Ascending aorta (tissue), 2 donors: ENCODE measurements at places on chromosomes 3 and 15.
A peak's percentile ranks its signal among the peaks of the same experiment; 100 is the strongest.

GRCh38 chr3:75001330-75001729 is 386.9 kb upstream of the CNTN3 start:
- H3K27me3 ChIP-seq, result no peaks in the 10 kb centered on the region
- H3K4me1 ChIP-seq, result no peaks in the 10 kb centered on the region
- H3K36me3 ChIP-seq, result no peaks in the 10 kb centered on the region
- no peak overlapping the region for H3K4me3 ChIP-seq
- H3K27ac ChIP-seq, result no peak overlapping the region

DNA sequence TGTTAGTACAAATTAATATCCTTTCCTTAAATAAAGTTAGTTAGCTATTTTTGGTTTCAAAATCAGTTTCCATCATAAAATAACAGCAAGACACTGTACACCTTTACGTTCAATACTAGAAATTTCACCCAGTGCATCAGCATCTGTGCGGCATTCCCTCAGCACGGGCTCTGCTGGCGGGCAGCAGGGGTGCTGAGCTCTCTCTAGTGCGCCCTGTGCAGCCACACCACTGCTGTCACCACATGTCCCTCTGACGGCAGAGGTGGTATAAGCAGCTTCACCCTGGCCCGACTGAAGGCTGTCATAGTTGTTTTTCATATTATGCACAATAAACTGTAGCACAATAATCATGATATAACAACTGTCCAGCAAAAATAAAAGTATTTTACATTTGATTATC is 35.4 kb downstream of the FAN1 start:
- DNase-seq, result no peak
- H3K4me1 ChIP-seq, result no peaks in the 10 kb centered on the region
- no peak overlapping the region for H3K27ac ChIP-seq
- H3K27me3 ChIP-seq, result no peaks in the 10 kb centered on the region
- no peak overlapping the region for H3K4me3 ChIP-seq

GRCh38 chr15:31148297-31149087 is 47.0 kb upstream of the TRPM1 start:
- no peak overlapping the region for H3K4me3 ChIP-seq
- H3K4me1 ChIP-seq, result no peaks in the 10 kb centered on the region
- no peaks in the 10 kb centered on the region for H3K27me3 ChIP-seq
- H3K27ac ChIP-seq, result no peak overlapping the region

DNA sequence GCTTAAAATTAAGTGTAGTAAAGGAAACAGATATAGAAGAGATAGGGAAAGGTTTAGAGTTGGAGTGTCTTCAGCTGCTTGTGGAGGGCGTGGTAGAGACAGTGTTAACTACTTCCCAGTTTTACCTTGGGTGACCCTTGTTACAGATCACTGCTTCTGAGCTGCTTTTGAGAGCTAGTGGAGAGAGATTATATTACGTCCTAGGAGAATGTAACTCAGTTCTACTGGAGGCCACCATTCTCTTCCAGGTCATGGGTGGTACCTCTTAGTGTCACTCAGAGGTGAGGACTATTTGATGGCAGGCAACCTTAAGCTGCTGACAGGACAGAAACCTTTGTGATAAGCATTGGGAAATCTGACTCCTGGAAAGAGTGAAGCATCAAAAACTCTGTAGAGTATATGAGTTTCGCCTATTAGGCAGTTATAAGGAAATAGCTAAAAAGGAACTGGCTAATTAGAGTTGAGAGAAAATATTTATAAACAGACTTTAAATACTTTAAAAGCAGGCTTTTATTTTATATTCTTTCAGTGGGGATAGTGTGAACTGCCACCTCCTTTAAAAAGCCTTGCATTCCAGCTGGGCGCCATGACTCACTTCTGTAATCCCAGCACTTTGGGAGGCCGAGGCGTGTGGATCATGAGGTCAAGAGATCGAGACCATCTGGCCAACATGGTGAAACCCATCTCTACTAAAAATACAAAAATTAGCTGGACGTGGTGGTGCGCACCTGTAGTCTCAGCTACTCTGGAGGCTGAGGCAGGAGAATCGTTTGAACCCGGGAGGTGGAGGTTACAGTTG is 106.5 kb downstream of the ZNF609 start:
- H3K4me3 ChIP-seq, result no peak overlapping the region
- no peaks in the 10 kb centered on the region for H3K36me3 ChIP-seq
- no peaks in the 10 kb centered on the region for H3K4me1 ChIP-seq

- no peak overlapping the region for H3K4me3 ChIP-seq
- no peaks in the 10 kb centered on the region for H3K4me1 ChIP-seq
- DNase-seq, result no peak
- H3K36me3 ChIP-seq, result no peaks in the 10 kb centered on the region
Observed at GRCh38 chr3:76651784-76652183, 388.1 kb upstream of the ROBO2 start.

DNA sequence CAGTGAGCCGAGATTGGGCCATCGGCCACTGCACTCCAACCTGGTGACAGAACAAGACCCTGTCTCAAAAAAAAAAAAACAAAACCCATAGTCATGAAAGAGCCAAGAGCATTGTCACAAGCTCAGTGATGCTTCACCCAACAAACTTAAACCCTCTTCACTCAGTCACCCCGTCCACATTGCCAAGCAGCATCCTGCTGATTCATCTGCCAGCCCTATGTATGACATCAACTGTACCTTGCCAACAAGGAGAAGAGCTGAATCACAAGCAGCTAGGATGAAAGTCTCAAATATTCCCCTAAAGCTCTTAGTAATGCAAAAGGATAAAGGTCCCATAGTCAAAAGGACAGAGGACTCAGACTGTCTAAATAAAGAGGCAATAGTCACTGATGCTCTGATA is 90.0 kb downstream of the ANO10 start:
- no peaks in the 10 kb centered on the region for H3K4me1 ChIP-seq
- H3K27me3 ChIP-seq, result no peaks in the 10 kb centered on the region
- no peaks in the 10 kb centered on the region for H3K36me3 ChIP-seq
- no peak for DNase-seq
- no peak overlapping the region for H3K27ac ChIP-seq

DNA sequence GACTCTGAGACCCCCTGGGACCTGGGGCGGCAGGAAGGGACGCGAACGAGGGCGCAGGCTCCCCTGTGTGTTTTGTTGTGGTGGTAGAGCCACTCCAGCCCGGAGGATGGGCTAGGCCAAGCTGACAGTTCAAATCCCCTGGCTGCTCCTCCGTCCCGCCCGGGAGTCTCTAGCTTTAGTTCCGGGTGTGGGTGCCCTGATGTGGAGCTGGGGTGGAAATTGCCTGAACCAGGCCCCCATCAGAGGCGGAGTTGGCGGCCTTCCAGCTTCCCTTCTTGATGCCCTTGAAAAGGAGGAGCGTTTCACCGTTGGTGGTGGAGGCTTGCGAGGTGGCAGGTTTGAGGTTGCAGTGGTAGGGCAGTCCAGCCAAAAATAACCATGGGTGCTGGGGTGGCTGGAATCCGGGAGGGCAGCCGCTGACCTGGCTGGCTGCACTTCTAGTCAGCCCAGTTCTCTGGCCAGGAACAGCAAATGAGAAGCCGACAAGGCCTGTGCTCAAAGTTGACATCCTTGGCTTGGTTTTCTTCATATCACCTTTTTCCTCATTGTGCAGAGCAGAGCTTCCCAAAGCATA is 817 bp downstream of the CLK3 start:
- peak overlapping the region; percentile 99 for H3K27ac ChIP-seq
- H3K4me1 ChIP-seq, result peaks cover 23% of the 10 kb centered on the region
- peak; percentile 55 for DNase-seq
- no peaks in the 10 kb centered on the region for H3K27me3 ChIP-seq
- peak overlapping the region; percentile 86 for H3K4me3 ChIP-seq
- H3K36me3 ChIP-seq, result peaks cover 23% of the 10 kb centered on the region

GRCh38 chr3:13839253-13839652 is 40.6 kb downstream of the WNT7A start:
- H3K27me3 ChIP-seq, result no peaks in the 10 kb centered on the region
- no peaks in the 10 kb centered on the region for H3K36me3 ChIP-seq
- H3K4me3 ChIP-seq, result no peak overlapping the region

DNA sequence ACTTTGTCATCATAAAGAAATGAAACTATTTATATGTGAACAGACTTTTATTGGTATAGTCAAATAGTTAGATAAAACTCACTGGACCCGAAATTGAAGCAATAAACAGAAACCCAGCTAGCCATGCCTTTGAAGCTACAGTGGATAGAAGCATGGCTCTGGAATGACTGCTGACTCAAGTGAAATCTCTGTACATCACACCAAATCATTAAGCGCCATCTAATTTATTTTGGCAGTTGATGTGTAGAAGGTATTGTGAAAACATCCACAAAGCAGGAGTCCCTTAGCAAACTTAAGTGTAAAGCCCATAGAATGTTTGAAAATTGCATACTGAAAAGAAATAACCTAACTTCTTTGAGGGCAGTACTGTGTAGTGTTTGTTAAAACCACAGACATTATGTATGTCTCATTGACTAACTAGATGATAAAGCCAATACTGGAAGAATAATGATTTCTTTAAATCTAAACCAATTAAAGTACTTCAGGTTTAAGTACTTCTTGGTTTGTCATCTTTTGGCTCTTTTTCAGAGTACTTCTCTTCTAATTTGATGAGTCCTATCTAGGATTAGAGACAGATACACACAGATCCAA is 42.8 kb upstream of the FBXL22 start:
- H3K4me3 ChIP-seq, result no peak overlapping the region
- DNase-seq, result no peak
- peaks cover 16% of the 10 kb centered on the region for H3K36me3 ChIP-seq
- H3K27me3 ChIP-seq, result no peaks in the 10 kb centered on the region
- H3K27ac ChIP-seq, result no peak overlapping the region

- H3K27me3 ChIP-seq, result no peaks in the 10 kb centered on the region
- no peak overlapping the region for H3K27ac ChIP-seq
- H3K4me1 ChIP-seq, result peaks cover 8% of the 10 kb centered on the region
- DNase-seq, result no peak
- H3K4me3 ChIP-seq, result no peak overlapping the region
Observed at GRCh38 chr3:73718326-73719110, 93.8 kb upstream of the PDZRN3 start.

GRCh38 chr3:197000211-197000610 is 29.4 kb downstream of the MELTF start:
- no peak for DNase-seq
- H3K27me3 ChIP-seq, result no peaks in the 10 kb centered on the region
- no peak overlapping the region for H3K4me3 ChIP-seq

- H3K36me3 ChIP-seq, result no peaks in the 10 kb centered on the region
- no peaks in the 10 kb centered on the region for H3K4me1 ChIP-seq
- H3K4me3 ChIP-seq, result no peak overlapping the region
- no peaks in the 10 kb centered on the region for H3K27me3 ChIP-seq
Observed at GRCh38 chr3:34696831-34697230, 898.4 kb downstream of the PDCD6IP start.

- peak overlapping the region; percentile 91 for H3K27ac ChIP-seq
- no peaks in the 10 kb centered on the region for H3K36me3 ChIP-seq
- H3K4me3 ChIP-seq, result peak overlapping the region; percentile 72
- peak; percentile 86 for DNase-seq
- H3K27me3 ChIP-seq, result no peaks in the 10 kb centered on the region
Observed at GRCh38 chr15:92810418-92811138, 89.5 kb upstream of the CHD2 start.

DNA sequence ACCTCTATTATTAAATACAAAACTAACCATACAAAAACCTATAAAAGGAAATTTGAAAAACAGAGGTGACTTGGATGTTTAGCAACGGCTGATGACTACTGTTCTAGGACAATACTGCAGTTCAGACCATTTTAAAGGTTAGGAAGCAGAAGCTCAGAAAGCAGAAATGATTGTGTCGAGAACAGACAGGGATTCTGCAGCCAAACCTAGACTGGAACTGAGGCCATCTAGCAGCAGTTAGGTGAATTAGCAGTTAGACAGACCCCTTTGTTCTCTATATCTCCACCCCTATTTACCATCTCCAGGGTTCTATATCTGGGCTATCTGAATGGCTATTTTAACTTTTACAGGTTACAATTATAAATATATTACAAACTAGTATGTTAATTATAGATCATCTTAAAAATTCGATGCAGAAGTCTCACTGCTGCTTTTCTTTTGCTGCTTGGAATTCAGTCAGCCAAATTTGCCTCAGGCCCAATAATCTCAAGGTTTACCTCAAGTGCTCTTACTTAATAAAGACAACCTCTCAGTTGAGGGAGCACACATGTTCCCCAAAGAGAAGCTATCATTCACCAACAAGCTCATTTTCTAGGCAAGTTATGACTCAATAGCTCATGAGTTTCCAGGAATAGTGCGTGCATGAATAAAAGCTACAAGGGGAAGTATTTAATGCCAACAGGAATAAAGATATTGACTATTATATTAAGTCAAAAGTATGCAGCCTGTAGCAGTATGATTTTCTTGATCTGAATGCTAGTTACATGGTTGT is 9.3 kb upstream of the IL1RAP start:
- H3K27ac ChIP-seq, result no peak overlapping the region
- H3K4me3 ChIP-seq, result no peak overlapping the region
- no peaks in the 10 kb centered on the region for H3K27me3 ChIP-seq

GRCh38 chr3:113783463-113783862 is 36.6 kb downstream of the ATP6V1A start:
- H3K4me3 ChIP-seq, result peak overlapping the region; percentile 5
- H3K4me1 ChIP-seq, result no peaks in the 10 kb centered on the region
- DNase-seq, result no peak
- no peaks in the 10 kb centered on the region for H3K27me3 ChIP-seq
- peaks cover 15% of the 10 kb centered on the region for H3K36me3 ChIP-seq

DNA sequence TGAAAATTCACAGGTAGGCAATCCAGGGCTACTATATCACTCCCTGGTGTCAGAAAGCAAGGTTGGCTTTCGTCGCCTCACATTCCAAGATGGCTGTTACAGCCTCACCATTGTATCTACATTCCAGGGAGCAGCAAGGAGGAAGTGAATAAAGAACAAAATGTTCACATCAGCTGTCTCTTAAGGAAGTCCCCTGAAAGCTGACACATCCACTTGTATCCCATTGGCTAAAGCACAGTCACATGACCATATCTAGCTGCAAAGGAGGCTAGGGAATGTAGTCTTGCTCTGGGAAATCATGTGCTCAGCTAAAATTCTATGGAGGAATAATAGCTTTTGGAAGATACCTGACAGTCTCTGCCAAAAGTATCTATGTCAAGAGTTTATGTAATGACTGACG is 12.8 kb upstream of the GATA2 start:
- H3K27ac ChIP-seq, result no peak overlapping the region
- no peaks in the 10 kb centered on the region for H3K36me3 ChIP-seq
- H3K27me3 ChIP-seq, result no peaks in the 10 kb centered on the region
- no peaks in the 10 kb centered on the region for H3K4me1 ChIP-seq
- no peak overlapping the region for H3K4me3 ChIP-seq

GRCh38 chr3:19945534-19945933 is 1.4 kb upstream of the RAB5A start:
- DNase-seq, result no peak
- no peak overlapping the region for H3K27ac ChIP-seq
- H3K27me3 ChIP-seq, result no peaks in the 10 kb centered on the region
- no peak overlapping the region for H3K4me3 ChIP-seq
- H3K36me3 ChIP-seq, result no peaks in the 10 kb centered on the region

GRCh38 chr3:24370352-24371090 is 124.1 kb downstream of the THRB start:
- H3K4me1 ChIP-seq, result peaks cover 14% of the 10 kb centered on the region
- H3K27me3 ChIP-seq, result no peaks in the 10 kb centered on the region
- no peak for DNase-seq
- H3K36me3 ChIP-seq, result no peaks in the 10 kb centered on the region
- H3K27ac ChIP-seq, result peak overlapping the region; percentile 66

GRCh38 chr3:99875929-99876841 is 58.5 kb downstream of the CMSS1 start:
- peak; percentile 91 for DNase-seq
- H3K27me3 ChIP-seq, result no peaks in the 10 kb centered on the region
- peaks cover 16% of the 10 kb centered on the region for H3K36me3 ChIP-seq
- peak overlapping the region; percentile 97 for H3K27ac ChIP-seq
- peak overlapping the region; percentile 85 for H3K4me3 ChIP-seq
- no peaks in the 10 kb centered on the region for H3K4me1 ChIP-seq

- no peaks in the 10 kb centered on the region for H3K36me3 ChIP-seq
- DNase-seq, result no peak
- H3K27ac ChIP-seq, result no peak overlapping the region
- no peaks in the 10 kb centered on the region for H3K4me1 ChIP-seq
- H3K27me3 ChIP-seq, result no peaks in the 10 kb centered on the region
Observed at GRCh38 chr15:80464951-80465625, 60.9 kb downstream of the ARNT2 start.
